HuH-7.5 (cell line): ENCODE measurements at places on chromosomes 7 and 10.

- no peak for DNase-seq
Observed at GRCh38 chr7:51226916-51227535, 89.6 kb downstream of the COBL start.

- DNase-seq = no peak
Observed at GRCh38 chr10:46536781-46537180, 19.7 kb downstream of the GPRIN2 start.

GRCh38 chr7:71842381-71842780 lies 569.8 kb downstream of the CALN1 start:
- no peak for DNase-seq

GRCh38 chr7:147707926-147708325 lies 882.6 kb upstream of the C7orf33 start:
- no peak for DNase-seq

- DNase-seq = no peak
Observed at GRCh38 chr7:157949711-157950110, 612.9 kb downstream of the DNAJB6 start.

- DNase-seq = no peak
Observed at GRCh38 chr7:80312139-80312661, 177.6 kb downstream of the GNAI1 start.

DNA sequence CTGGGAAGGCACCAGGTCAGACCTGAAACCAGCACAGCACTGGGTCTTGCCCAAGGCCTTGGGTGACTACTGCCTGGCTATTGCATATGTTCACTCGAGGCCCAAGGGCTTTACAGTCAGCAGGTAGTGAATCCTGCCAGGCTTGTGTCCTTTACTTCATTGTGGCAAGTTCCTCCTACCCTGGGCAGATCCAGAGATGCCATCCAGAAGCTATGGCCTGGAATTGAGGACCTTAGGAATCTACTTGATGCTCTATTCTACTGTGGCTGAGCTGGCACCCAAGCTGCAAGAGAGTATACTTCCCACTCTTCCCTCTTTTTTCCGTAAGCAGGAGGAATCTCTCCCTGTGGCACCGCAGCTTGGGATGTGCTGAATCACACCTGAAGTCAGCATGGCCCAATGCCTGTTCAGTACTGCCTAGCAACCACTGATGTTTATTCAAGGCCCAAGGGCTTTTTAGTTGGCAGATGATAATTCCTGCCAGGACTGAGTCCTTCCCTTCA lies 246.7 kb upstream of the CTBP2 start:
- no peak for DNase-seq

- no peak for DNase-seq
Observed at GRCh38 chr10:49218480-49218879, 30.3 kb upstream of the TMEM273 start.

- DNase-seq = no peak
Observed at GRCh38 chr10:12403119-12403518, 53.8 kb downstream of the CAMK1D start.

GRCh38 chr10:79397575-79398303 lies 47.7 kb downstream of the ZCCHC24 start:
- no peak for DNase-seq

GRCh38 chr10:122468926-122469781 lies 7.8 kb downstream of the HTRA1 start:
- no peak for DNase-seq

DNA sequence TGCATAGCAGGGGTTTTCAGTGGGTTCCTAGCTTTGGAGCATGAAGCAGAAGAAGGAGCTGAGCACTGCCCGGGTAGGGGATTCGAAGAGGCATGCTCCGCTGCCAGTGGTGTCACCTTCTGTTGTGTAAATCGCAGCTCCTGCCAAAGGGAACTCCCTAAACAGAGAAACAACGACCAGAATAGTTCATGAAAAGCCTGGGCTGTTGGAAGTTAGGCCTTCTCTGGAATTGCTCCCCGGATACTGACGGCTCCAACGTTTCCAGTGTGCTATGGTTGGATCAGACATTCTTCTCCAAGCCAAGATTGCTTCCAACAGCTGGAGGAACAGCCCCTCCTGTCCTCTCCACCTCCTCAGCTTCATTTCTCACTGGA lies 546.0 kb upstream of the FZD8 start:
- no peak for DNase-seq

GRCh38 chr7:34062826-34063225 lies 157.5 kb downstream of the BMPER start:
- no peak for DNase-seq

GRCh38 chr7:381211-382042 lies 91.5 kb downstream of the FOXL3 start:
- DNase-seq = no peak

- no peak for DNase-seq
Observed at GRCh38 chr7:106858618-106859532, 6.2 kb upstream of the PIK3CG start.

DNA sequence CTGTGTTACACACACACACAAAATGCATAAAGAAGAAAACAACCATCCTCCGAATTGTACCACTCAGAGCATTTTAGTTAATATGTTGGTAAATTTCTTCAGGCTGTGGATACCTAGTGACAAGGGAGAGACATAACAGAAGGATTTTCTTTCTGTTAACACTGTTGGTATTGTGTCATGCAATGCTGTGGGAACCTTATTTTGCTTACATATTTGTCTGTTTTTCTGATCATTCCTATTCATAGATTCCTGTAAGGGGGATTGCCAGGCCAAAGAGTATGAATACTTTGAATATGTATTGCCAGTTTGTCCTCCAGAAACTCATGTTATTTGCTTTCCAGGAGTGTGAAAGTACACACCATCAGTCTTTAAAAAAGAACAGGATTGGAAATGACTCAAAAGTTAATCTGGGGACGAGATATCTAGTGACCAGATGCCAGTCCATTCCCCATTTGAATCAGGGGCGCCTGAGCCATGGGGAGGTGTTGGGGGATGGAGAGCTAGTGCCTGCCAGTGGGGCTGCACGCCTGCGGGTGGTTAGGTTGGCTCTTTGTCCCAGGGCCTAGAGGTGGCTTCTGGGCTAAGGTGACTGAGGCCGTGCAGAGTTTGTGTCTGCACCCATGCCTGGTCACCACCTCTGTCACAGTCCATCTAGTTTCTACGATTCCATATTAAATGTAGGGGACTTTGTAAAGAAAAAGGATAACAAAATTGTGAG lies 142.0 kb downstream of the PTPN20 start:
- DNase-seq = no peak

DNA sequence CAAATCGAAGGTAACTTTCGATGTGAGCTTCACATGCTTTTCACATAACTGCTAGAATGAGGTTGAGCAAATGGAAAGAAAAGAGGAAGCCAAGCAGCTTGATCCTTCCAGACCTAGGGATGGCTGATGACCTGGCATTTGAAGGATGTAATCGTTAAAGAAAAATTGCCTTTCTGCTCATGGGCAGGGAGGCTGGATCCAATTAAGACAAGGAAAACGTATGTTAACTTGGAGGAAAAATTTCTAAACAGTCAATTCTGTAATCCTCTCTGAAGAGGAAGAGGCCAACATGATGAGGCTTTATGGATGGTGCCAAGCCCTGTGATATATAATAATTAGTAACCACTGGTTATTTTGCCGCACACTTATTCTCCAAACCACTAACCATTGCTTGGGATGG lies 12.5 kb downstream of the GRK5 start:
- no peak for DNase-seq
